Activated T-cell treated with anti-CD3 and anti-CD28 coated beads for 48 hours (primary cell): ENCODE measurements at places on chromosomes 7 and 10.

GRCh38 chr7:46554688-46555422 is 633.8 kb upstream of the IGFBP3 start:
- DNase-seq, result no peak

DNA sequence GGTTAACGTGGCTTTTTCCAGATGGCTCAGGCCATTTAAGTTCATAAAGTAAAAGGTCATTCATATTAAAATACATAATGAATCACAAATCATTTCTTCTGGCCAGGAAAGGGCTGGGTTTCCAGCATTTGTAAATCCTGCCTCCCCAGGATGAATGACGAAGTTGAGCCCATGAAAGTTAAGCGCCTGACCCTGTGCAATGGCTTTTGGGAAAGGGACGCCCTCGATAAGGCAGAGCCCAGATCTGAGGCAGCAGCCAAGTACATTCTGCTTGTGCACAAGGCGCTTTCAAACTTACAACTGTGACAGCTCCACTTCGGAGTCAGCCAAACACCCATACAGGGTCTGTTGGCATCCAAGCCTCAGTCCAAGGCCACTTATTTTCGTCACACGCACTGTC is 2.8 kb downstream of the GIMAP6 start:
- DNase-seq, result no peak

DNA sequence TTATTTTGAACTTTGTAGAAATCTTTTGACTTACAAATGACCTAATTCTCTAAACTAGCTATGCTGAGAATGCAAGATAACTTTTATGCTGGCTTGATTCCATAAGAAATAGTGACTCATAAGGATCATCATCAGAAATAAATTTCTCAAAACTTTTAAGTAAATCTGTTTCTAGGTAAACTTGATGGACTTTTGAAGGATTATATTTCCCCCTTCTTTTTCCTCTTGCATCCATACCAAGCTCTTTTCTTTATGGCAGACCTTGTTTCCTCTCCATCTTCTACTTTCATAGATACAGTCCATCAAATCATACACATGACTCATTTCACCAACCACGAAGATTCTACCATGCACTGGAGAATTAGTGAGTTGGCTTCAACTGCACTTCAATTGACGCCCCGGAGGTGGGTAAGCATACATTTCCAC is 336.3 kb downstream of the KCNMA1 start:
- no peak for DNase-seq

DNA sequence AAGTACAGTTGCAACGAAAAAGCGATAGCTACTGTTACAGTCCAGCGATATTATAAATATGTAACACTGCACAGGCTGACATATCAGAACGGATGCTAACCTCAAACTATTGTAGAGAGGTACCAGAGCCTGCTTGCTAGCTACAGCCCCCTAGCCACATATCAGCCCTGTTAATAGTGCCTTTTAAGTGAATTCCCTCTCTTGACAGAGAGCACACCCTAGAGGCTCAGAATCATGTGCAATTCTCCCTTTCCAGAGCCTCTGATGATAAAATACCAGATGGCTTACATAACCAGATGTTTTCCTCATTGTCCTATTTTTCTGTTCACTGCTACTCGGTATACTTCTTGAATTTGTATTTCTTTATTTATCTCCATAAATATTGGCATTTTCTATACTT is 960.7 kb upstream of the CELF2 start:
- no peak for DNase-seq

DNA sequence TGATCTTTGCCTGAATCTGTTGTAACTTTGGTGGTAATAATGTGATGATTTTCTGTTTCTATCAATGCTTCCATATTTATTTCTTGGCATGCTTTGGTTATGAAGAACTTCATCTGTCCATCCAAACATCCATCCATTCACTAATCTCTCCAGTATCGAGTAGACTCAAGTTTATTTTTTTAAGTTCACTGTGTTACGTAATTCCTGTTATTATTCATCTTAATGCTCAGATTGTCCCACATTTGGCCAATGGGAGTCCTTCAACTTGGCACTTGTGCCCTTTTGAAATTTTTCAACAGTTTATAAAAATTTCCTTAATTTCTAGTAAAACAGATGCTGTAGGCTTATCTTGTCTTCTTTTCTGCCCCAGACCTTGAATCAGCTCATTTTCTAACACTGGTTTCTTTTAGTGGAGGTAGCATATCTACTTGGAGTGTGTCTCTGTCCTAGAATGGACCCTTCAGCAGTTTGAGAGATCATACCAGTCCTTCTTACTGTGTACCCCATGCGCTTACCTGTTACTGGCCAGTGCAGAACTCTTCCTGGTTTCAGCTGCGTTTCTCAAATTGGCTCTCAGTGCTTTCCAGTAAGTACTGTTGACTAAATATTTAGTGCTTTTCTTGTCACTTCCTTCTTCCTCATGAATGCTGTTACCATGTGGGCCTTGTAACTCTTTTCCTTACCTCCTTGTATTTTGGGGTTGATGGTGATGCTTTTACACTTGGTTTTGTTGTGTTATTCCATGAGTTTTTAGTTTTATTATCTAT is 100.8 kb downstream of the MLLT10 start:
- DNase-seq, result no peak

DNA sequence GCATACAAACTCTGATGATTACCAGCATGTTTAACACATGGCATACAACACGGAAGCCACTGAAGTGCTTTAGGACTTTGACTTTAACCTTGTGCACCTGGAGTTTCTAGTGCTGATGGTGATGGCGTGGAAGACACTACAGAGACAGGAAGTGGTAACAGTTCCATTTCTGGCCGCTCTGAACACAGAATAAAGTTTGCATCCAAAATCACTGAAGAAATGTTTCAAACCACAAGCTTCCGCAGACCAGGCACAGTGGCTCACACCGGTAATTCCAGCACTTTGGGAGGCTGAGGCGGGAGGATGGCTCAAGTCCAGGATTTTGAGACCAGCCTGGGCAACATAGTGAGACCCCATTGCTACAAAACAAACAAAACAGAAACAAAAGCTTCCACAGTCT is 40.3 kb upstream of the TNPO3 start:
- DNase-seq, result no peak

DNA sequence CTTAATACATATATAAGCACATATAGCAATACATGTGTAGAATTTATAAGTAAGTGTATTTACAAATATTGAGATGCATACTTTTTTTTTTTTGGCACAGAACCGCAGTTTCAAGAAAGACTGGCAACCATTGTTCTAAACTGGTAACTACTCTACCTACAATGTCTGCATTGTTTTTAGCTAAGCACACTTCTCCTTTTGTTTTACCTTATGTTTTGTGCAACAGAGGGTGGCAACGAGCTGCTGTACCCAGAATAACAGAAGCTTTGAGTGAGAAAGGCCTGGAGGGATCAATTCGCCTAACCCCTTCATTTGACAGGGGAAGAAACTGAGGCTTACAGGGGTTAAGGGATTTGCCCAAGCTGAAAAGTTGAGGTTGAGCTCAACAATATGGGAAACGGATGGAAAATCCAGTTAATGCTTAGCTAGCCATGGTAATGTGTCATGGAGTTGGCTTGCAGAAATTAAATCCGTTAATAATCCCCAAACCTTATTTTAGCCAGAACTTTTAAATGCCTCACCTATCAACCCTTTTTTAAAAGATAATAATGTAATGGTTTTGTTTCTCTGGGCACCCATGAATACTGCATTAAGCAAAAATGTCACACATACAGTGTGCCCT is 25.5 kb downstream of the FZD1 start:
- no peak for DNase-seq

GRCh38 chr10:20634839-20635238 is 262.3 kb downstream of the NEBL start:
- no peak for DNase-seq

- peak; percentile 60 for DNase-seq
Observed at GRCh38 chr10:114544045-114544659, 113.9 kb downstream of the ABLIM1 start.
